ENCODE measurements at places on chromosomes 11 and 22.
A peak's percentile ranks its signal among the peaks of the same experiment; 100 is the strongest.

DNA sequence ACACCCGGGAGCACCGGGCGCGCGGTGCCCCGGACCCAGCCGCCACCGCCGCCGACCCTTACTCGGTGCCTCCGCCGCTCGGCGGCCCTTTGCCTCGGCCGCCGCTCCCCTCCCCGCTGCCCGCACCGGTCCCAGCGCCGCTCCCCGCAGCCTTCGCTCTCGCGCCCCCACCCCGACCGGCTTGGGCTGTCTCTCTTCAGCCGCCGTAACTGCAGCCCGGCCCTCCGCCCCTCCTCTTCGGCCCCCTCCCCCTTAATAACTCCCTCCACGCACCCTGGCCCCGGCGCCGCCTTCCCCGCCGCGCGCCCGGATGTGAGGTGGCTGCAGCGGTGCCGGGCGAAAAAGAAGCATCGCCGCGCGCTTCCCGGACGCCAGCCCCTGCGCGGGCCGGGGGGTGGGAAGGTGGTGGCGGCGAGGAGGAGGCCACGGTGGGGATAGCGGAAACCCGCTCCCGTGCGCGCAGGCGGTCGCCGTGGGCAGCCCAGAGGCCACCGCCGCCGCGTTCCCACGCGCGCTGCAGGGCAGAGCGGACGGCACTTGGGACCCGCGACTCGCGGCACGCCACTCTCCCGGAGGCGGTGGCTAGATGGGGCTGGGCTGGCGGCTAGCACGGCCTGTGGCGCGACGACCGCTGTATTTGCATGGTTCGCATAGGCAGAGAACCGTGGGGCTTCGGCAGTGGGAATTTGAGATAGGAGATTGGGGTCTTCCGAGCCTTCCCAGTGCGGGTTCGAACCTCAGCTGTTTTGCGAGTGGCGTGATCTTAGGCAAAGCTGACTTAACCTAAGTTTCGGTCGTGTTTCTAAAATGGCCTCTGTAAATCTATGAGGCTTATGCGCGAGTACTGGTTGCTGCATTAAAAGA, at the start of gene EIF4ENIF1:
Gene EIF4ENIF1 (minus strand): TSS at position 211 of the 864 bp plus-strand sequence. CDS start 1,124 bp downstream, outside the sequence.
- H3K4me1 ChIP-seq, result peaks cover 15% of the 10 kb centered on the region
- H3K36me3 ChIP-seq, result peaks cover 36% of the 10 kb centered on the region
- peak within 1 kb of the TSS; percentile 92 for H3K4me3 ChIP-seq
- peak within 1 kb of the TSS; percentile 91 for H3K27ac ChIP-seq

- H3K27me3 ChIP-seq, result no peaks in the 10 kb centered on the region
- H3K4me3 ChIP-seq, result no peak overlapping the region
- H3K27ac ChIP-seq, result peak overlapping the region; percentile 94
- DNase-seq, result peak; percentile 67
These were observed 21.7 kb downstream of the MIAT start for GRCh38 chr22:26679003-26679629.

- no peak overlapping the region for H3K27ac ChIP-seq
- no peak for DNase-seq
- no peak overlapping the region for H3K4me3 ChIP-seq
- no peaks in the 10 kb centered on the region for H3K36me3 ChIP-seq
These were observed 624.8 kb upstream of the KIRREL3 start for GRCh38 chr11:127625402-127625801.

- H3K27me3 ChIP-seq, result no peaks in the 10 kb centered on the region
- H3K36me3 ChIP-seq, result peaks cover 30% of the 10 kb centered on the region
- H3K27ac ChIP-seq, result no peak overlapping the region
- DNase-seq, result no peak
- H3K4me1 ChIP-seq, result peaks cover 33% of the 10 kb centered on the region
- H3K4me3 ChIP-seq, result no peak overlapping the region
These were observed 4.4 kb downstream of the LAMTOR1 start for GRCh38 chr11:72098741-72099140.

DNA sequence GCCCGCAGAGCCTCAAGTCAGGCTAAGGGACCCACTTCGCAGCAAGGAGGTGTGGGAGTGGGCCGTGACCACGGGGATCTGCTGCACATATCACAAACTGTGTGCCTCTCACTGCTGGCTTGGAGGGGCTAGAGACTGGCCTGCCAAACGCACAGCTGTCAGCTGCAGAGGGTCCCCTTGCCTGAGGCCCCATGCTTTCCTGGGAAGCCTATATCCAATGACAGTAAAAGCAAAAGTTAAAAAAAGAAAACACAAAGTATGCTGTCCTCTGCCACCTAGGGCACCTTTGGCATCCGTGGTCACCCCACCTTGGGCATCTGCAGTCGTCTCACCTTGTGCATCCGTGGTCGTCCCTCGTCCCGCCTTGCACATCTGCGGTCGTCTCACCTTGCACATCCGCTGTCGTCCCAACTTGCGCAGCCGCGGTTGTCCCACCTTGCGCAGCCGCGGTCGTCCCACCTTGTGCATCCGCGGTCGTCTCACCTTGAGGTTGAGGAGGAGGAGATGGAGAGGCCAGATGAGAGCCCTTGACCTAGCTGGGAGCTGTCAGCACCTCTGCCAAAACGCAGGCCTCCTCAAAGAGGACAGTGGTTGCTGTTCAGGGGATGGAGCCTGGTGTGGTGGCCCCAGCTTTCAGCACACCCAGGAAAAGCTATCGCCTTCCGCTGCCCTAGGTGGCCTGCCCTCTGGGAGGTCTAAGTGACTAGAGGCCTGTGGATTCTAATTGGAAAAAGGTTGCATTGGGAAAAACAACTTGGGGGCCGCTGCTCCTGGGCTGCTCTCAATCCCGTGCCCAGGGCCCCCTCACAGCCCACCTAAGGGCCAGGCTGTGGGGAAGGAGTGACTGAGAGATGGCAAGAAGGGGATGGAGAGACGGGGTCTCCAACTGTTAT, 90.5 kb downstream of the MYEOV start:
- DNase-seq, result no peak
- no peak overlapping the region for H3K4me3 ChIP-seq
- H3K27ac ChIP-seq, result no peak overlapping the region
- peaks cover 4% of the 10 kb centered on the region for H3K4me1 ChIP-seq

DNA sequence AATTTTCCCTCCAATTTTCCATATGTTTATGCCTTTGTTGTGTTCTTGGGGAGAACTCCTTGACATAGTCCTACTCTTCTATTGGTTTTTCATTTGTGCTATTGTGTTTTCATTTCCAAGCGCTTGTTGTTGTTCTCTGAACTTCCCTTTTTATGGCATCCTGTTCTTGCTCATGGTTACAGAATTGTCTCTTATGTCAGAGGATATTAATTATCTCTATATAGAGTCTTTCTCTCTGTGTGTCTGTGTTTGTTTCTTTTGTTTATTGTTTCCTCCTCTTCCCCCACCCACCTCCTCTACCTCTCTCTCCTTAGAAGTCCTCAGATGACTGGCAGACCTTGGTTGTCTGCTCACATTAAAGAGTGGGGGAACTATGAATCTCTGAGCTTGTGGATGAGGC, 69.9 kb downstream of the HORMAD2 start:
- no peak overlapping the region for H3K4me3 ChIP-seq
- H3K4me1 ChIP-seq, result no peaks in the 10 kb centered on the region
- H3K27me3 ChIP-seq, result peaks cover 12% of the 10 kb centered on the region
- no peak for DNase-seq
